ENCODE measurements at places on chromosomes 3 and 15. TPM values are rescaled to one million over a fixed set of nuclear protein-coding genes. Genes with fewer than 3 reads are reported as not detected.

PAQR9 gene
- 0.03 TPM for total RNA-seq

SLC4A7 gene
- 13.7 TPM for total RNA-seq

SAMMSON gene
- total RNA-seq: 0.78 TPM

CCR9 gene
- total RNA-seq: not detected

HYAL1 gene
- 1.2 TPM for total RNA-seq

Data from Caki2 (cell line).